NCI-H1694 (cell line): ENCODE measurements at places on chromosomes 12 and 14.
A peak's percentile ranks its signal among the peaks of the same experiment; 100 is the strongest.

GRCh38 chr14:52473557-52473956, 78.7 kb downstream of the TXNDC16 start:
- peak; percentile 18 for DNase-seq

GRCh38 chr12:21751517-21751916, 23.0 kb downstream of the KCNJ8 start:
- DNase-seq, result no peak

DNA sequence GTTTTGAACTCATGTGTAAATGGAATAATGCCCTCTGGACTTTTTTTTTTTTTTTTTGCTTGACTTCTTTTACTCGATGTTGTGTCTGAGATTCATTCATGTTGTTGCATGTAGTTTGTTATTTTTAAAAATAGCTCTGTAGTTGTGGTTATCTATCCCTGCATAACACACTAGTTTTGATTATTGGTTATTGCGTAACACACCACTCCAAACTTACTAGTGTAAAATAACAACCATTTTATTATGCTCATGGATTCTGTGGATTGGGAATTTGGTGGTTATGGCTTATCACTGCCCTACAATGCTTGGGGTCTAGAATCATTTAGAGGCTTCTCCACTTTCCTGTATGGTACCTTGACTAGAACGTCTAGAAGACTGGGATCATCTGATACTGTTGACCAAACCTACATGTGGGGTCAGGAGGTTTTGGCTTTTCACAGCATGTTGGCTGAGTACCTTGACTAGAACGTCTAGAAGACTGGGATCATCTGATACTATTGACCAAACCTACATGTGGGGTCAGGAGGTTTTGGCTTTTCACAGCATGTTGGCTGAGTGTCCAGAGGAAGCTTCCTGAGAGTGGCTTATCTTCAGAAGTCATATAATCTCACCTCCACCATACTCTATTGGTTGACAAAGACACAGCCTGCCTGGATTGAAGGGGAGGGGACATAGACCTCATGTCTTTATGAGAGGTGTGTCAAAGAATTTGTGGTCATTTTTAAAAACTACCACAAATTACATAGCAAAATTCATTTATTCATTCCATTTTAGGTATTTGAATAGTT, 11.6 kb downstream of the VRK1 start:
- DNase-seq, result no peak

GRCh38 chr12:80935111-80935510, 2.6 kb downstream of the LIN7A start:
- peak; percentile 18 for DNase-seq

DNA sequence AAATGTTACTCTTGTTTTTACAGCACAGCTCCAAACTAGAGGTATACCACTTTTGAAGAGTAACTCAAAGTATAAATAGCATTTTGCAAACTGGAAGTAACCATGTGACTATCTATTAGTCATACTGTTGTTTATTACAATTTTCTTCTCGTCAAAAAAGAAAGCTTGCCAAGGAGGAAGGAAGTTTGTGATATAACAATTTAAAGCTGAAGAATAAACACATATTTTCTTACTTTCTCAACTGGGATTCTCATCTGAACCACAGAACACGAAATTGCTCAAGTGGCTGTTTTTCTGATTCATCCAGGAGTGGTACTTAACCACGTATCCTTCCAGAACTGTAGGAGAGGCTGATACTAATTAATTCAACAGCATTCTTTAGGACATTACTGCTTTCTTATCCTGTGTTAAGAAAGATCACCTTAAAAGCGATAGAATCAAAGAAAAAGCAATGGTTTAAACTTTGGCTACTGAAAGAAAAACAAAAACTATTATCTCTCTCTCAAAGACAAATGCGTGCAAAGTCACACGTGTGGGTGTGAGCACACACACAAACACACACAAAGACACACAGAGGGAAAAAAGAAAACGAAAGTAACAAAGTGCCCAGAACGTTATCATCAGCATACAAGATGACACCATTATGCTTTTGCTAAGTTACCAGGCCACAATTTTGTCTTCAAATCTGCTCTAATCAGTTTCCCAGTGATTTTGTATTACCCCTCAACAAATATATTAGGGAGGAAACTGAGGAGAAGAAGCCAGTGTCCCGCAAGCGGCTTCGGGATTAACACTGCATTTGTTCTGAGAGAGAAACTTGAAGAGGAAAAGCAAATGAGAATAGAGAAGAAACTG, at the start of gene CLEC2B:
Gene CLEC2B, minus strand, starts transcription at position 48 of the 855 bp plus-strand sequence.
- DNase-seq, result no peak

- DNase-seq, result peak; percentile 6
Measured at GRCh38 chr12:64522316-64522715, 70.4 kb downstream of the TBK1 start.

- no peak for DNase-seq
Measured at GRCh38 chr14:104389326-104390220, 190.0 kb upstream of the C14orf180 start.

DNA sequence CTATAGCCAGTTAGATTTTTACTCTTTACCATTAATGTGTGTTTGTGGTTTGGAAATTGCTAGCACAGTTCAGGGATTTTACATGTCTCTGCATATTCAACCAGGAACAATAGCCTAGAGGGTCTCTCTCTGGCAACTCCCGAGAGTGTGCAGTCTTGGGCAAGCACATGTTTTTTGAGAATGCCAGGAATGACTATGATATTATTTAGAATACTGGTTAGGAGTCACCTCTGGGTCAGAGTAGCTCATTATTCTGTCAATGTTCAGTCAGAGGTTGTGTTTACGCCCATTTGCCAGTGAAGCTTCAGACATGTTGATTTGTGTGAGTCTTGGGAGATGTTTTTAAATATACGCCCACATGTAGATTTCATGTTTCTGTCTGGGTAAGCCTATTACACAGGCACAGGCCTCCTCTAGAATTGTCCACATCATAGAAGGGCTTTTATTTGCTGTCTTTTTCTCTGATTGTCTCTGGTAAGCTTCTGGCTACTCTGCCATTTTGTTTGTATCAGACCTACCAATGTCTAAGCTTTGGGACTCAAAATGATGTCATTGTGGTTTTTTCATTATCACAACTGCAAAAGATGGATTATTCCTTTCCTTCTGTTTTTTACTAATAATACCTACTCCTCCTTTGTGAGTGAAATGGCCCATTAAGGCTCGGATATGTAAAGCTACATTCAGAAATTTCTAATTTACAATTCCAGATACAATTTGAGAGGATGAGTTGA, 203.1 kb upstream of the PPFIA2 start:
- DNase-seq, result no peak

DNA sequence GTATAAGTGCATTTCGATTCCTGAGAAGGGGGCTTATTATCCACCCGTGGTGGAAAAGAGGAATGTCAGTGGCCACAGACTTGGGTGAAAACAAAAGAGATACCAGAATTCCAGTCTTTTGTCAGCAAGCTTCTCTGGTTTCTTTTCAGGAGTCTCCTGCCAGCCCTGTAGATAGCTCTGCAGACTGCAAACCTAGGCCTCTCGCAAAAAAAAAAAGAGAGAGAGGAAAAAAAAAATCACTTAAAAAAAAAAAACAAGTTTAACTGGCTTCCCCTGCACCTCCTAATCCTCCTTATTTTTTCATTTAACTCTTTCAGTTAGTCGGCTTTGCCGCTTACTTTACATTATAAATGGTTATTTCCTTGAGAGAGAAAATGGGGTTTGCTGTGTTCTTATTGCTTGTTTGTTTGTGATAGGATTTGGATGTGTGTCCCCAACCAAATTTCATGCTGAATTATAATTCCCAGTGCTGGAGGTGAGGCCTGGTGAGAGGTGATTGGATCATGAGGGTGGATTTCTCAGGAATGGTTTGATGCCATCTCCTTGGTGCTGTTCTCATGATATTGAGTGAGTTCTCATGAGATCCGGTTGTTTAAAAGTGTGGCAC, 170.0 kb downstream of the BCL11B start:
- DNase-seq, result no peak

DNA sequence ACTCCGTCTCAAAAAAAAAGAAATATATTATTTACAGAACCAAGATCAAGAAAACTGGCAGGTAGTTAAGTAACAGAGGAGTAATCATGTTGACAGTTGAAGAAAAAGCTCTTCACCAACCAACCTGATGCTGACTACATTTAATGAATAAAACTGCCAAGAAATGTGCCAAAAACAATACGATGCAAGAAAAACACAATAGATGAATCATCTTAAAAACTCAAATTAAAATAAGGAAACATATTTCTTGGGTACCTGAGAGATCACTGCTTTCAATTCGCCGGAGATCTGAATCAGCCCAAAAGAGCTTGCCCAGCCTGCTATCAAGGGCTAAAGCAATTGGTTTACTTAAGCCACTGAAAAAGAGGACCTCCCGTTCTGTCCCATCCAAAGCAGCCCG, 76.4 kb downstream of the BCL2L14 start:
- no peak for DNase-seq

DNA sequence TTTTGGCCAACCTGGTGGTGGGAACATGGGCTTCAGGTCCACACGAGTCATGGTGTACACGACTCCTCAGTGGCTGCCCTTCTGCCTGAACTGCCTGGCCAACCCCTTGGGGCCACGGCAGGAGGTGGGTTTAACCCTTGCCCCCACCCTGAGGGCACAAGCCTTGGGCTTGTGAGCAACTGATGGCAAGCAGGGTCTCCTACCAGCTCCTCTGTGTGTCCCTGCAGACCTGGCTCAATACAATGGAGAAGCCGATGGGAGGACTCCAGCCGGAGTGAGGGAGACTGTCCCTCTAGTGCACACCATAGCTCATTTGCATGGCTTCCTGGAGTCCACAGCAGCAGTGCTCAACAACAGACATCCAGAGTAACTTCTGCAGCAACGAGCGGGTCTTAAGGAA, 28.0 kb downstream of the JAG2 start:
- DNase-seq, result no peak

DNA sequence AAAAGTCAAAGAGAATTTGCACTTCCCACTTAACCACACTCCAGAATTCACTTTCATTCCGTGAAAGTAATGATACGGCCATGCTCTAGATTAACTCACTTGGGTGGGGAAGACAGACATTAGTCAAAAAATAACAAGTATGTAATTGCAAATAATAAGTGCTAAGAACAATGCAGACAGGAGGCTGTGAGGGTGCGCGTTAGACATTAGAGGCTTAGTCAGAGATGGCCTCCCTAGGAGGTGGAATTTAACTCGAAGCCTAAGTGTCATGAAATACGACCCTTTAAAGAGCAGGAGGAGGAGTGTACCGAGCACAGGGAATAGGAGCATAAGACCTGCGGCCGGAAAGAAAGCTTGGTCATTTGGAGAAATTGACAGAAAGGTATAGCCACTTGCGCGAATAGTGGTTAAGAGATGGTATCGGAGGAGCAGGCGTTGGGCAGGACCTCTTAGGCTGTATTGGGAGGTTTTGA, 628 bp downstream of the SNRPF start:
- no peak for DNase-seq

- DNase-seq, result no peak
Measured at GRCh38 chr14:71711619-71712018, 220.6 kb upstream of the RGS6 start.

DNA sequence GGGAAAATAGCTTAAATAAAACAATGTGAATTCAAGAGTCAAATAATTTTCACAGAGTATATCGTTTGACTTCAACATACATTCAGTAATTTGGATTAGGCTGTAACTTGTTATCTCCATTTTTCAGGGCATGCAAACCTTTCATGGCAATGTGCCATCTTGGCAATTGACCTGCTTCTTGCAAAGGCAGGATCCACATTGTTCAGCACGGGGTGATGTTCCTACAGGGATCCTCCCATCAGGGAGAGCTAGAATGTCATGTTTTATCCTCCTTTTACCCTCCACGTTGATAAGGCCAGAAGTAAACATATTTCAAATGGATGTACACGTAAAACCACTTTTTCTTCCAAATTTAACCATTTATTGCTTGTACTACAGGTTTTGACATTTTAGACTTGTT, 314.4 kb downstream of the GALC start:
- no peak for DNase-seq

DNA sequence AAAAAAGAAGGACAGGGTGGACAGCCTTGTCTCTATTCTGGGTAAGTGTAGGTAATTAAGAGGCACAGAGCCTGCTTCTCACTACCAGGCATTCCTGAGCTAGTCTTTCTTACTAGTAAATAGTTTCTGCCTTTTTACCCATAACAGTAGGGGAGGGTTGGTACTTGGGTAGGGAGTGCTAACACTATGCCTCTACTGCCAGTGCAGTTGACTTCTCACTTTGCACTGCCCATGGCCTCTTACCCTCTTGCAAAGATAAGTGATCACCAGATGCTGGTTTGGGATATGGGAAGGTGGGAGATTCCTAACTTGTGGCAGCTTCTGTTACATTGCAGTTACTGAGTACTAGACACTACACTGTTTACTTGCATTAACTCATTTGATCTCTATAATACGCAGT, 11.6 kb downstream of the AHSA1 start:
- DNase-seq, result no peak

DNA sequence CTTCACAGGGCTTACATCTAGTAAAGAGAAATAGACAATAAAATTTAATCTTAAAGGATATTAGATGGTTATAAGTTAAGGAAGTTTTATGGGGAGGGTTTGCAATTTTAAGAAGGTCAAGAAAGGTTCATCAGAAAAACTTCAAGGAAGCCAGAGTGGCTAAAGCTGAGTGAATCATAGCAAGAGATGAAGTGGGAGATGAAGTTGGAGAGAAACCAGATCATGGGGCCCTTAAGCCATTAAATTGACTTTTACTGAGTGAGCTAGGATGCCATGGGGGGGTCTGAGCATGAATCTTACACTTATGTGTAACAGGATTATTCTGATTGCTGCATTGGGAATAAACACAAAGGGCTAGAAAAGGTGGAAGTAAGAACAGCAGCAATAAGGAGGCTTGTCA, 189.2 kb downstream of the LRIG3 start:
- no peak for DNase-seq

DNA sequence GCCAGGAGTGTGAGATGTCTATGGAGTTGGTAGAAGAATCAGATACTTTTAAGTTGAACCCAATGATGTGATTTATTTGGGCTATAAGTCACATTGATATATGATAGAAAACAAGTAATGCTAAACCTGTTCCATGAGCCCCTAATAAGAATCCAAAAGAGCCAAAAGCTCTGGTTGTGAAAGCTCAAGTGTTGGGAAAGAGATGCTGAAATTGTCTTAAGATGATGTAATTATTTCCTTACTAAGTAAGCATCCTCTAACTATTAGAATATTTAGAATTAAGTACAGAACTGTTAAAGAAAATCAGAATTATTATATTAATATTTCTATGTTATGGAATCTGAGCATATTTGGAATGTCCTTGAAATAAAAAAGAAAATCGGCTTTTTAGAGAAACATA, 17.6 kb upstream of the SLC2A13 start:
- no peak for DNase-seq

GRCh38 chr14:104800015-104800770, 708 bp upstream of the ZBTB42 start:
- peak; percentile 44 for DNase-seq
